Hematopoietic multipotent progenitor cell treated with erythropoietin and hydrocortisone succinate and interleukin-3 and kit ligand, for 4 days (in vitro differentiated cells): ENCODE measurements at places on chromosomes 12 and 14.

GRCh38 chr14:85129921-85130320, 400.0 kb upstream of the FLRT2 start:
- DNase-seq, result no peak

DNA sequence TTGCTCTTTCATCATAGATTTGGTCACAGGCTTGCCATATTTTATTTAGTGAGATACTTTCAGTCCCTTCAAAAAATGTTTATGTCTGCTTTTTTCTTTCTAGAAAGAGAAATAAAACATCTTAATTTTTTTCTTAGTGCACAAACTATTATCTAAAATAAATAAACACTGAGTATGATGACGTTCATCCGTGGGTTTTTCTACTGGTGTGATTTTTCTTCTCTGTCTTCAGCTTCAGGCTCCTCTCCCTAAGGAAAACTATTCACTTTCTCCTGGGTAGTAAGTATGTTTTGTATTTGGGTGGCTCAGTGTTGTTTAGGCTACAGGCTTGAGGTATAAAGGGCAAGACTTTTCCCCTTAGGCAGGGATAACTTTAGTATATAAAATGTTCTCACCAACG, 154.7 kb downstream of the DACT1 start:
- no peak for DNase-seq

DNA sequence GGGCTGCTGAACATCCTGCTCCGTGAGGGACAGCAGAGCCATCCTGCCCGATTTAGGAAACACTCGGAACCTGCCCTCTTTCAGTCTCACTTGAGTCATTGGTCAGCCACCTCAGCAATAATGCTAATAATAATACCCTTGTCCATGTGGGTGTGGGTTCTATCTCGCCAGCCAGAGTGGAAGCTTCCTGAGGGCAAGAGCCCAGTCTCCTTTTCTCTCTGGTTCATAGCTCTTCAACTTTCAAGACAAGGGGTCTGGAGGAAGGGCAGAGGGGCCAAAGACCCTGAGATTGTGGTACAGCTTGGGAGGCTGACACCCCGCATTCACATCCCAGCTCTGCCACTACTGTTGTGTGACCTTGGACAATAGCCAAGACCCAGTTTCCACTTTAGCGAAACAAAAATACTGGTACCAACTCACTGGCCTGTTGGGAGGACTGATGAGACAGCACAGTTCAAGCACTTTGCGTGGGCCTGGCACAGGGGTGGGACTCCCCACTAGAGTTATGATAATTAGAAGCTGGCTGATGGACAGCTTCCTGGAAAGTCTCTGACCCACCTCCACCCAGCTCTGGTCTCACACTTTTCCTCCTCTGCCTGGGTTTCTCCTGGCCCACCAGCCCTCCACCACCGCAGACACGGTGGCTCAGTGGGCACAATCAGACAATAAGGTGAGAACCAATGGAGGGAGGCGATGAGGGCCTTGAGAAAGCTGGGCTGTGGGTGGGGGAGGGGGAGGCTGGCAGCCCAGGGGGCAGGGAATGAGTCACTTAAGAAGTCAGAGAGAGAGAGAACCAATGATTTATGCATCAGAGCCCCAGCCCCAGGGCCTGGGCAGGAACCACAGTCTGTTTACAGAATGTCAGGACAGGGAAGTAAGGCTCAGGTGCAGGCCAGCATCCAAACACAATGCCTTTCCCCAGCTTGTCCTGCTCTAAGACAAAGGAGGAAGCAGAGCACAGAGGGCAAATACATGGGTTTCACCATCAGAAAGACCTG, 9.6 kb downstream of the FAIM2 start:
- peak; percentile 28 for DNase-seq

DNA sequence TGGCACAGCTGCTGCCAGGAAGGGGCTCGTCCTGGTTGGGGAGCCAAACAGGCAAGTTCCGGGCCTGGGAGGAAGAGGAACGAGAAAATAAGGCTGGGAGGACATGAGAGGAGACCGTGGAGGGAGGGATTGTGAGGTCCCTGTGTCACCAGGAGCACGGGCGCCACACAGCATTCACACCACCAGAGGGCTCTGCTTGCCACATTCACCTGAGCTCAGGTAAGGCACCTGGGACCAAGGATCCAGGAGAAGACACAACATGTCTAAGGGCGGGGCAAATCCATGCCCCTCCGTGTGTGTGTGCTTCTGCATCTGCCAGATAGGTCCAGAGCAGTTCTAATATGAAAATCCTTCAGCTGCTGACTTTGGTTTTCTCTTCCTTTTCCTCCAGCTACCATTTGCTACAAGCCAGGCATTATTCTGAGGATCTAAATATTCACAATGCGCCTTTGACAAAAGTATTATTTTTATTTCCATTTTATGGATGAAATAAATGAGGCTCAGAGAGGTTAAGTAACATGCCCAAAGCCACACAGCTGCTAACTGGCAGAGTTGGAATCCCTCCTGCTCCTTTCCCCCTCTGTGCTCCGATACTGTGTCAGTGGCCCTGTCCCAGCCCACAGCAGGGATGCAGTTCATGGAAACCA, 14.6 kb downstream of the RAPGEF3 start:
- peak; percentile 28 for DNase-seq

DNA sequence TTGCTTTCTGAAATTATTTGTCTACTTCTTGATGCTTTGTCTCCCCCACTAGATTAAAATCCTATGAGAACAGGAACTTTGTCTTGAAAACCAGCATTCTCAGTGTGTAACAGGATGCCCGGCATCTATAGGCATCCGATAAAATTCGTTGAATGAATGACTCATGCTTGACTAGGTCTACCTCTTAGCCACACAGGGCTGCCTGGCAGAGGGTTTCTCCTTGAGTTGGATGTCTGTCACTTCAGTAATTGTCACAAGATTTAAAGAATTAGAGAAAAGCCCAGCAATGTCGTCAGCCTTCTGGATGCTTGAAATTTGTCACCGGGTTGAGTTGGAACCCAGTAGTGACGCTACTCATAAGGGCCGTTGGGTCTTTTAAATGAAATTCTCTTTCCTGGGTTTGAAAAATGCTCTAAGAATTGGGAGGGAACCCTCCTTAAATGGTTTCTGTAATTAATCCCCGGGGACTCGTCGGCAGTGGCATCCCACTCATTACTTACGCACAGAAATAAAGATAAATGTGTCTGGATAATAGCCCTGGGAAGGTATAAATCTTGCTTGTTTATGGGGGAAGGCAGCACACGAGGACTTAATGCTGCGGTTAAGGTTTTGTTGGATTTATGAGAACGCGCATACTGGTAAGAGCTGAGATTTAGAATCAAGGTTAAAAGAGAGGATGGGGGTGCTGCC, 194.1 kb downstream of the AACS start:
- no peak for DNase-seq

GRCh38 chr14:73785834-73786635, 65.6 kb upstream of the PTGR2 start:
- peak; percentile 93 for DNase-seq

DNA sequence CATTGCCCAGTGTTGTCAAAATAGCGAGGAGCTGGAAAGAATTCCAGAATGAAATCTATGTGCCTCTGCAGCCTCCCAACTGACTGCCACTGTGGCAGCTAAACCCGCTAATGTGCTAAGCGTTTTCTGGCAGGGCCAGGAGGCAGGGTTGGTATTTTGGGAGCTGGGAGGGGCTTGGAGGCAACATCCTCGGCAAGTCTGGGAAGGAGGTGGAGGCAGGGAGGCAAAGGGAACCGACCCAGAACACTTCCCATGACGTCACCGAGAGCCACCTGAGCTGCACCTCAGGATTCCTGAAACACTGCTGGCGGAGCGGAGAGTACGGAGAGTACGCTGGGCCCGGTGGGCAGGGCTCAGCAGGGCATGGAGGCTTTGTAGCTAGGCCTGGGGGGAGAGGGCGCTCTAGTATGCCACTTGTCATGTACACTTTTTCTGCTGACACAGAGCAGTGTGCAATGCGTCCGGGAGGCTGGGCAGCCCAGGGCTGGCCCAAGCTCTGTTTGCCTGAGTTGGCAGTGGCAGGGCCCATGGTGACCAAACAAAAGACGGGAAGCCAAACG, 81.5 kb downstream of the DPF3 start:
- no peak for DNase-seq

GRCh38 chr14:55963295-55963694, 154.9 kb upstream of the PELI2 start:
- peak; percentile 84 for DNase-seq

DNA sequence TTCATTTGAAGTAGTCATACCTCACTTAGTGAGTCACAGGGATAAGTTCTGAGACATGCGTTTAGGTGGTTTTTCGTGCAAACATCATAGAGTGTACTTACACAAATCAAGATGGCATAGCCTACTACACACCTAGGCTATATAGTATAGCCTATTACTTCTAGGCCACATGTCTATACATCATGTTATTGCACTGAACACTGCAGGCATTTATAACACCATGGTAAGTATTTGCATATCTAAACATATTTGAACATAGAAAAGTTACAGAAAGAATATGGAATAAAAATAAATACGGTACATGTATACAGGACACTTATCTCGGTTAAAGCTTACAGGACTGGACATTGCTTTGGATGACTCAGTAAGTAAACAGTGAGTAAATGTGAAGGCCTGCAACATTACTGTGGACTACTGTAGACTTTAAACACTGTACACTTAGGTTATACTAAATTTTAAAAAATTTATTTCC, 670.6 kb downstream of the SLC16A7 start:
- DNase-seq, result no peak

DNA sequence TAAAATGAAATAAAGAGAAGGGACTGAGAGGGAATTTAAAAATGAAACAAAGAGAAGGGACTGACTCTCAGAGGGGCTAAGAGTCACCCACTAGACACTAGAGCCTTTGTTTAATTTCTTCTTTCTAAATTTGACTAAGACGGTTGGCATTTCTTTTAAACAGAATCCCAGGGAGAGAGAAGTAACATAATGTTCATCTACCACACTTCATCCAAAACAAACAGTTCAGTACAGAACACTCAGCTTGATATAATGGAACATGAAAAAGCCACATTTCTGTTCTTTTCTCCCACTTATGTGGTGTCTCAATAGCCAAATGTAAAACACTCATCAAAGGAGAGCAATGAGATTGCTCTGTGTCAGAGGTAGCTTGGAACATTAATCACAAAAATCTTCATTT, 10.1 kb upstream of the NT5DC3 start:
- no peak for DNase-seq

- DNase-seq, result no peak
These were observed 375.7 kb downstream of the NELL2 start for GRCh38 chr12:44500423-44500822.

DNA sequence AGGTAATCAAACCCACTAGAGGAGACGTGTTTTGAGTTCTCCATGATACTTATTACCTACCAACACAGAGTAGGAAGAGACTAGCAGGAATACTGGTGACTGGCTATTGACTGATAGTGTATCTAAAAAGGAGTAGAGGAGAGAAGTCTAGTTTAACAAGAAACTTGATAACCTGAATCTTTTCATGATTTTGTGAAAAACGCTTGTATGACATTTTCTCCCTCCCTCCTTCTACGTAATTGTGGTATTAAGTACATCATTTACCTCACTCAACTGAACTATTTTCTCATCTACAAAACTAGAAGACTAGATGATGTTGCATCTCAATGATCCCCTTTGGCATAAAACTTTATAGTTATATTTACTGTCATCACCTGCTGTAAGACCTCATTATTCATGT, 107.4 kb downstream of the PPP1R12A start:
- DNase-seq, result no peak

GRCh38 chr12:85309125-85309566, 29.1 kb downstream of the ALX1 start:
- DNase-seq, result no peak

DNA sequence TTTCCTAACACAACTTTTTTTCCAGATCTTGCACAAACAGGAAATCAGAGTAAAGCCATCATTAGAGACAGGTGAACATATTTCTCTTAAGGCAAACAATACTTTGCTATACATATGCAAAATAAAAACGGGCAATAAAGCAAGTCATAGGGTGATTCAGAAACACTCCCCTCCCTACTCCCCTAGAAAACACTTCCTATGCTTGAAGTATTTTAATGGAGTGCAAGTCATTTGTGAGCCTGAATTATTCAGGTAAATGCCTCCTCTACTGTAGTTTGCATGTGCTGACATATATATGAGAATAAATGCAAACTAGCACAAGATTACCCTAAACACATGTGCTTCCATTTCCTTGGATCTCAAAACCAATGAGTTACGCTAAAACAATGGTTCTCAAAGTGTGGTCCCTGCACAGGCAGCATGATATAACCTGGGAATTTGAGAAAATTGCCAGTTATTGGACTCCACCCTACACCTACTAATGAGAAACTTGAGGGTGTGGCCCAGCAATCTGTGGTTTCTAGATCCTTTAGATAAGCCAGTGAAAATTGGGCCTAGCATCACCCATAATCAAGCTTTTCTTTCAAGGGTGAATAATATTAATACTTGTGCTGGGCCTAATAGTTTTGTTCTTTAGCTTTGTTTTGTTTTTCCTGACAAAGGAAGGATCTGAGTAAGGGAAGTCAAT, 159.7 kb upstream of the BMP4 start:
- no peak for DNase-seq

DNA sequence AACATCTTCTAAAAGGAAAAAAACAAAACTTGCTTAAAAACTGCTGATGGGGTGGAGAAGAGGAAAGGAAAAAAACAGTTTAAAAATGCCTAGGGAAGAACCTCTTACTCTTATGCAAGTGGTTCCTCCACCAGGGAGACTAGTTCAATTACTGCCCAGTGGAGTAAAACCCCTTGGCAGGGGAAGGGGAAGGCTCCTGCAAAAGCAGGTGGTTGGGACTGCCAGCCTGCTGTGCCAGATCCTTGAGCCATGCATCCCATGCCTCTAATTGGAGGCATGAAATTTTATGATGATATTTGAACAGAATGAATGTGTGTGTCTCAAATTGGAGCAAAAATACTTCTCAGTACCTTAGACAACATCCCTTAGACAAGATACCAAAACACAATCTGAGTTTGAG, 118.8 kb downstream of the FSCB start:
- DNase-seq, result no peak

DNA sequence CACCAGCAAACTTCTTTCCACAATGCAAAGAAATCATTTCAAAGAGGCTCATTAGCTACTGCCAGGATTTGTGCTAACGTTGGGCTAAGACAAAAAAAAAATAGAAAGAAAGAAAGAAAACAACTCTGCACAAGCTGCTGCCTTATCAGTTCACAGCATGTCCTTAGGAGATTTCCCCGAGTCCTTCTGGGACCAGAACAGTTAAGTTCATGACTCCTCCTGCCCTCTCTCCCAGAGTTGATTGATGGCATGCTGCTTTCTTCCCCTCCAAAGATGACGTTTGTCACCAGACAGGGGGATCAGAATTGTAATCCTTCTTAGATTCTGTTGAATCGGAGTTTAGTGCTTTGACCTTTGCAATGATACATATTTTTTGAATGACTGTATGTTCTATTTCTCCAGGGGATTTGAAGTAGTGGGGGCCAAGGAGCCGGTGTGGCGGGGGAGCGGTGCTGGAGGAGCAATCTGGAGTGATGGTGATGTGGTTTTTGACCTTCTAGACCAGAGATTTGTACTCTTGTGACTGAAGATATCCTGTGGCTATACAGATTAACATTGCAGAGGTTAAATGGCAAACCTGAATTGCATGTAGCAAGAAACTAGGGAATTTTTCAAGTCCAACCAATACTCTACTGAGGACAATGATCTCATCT, 409.2 kb upstream of the TMPO start:
- no peak for DNase-seq
